ENCODE measurements at places on chromosomes 6 and 20.

GRCh38 chr6:121479486-121480098, 44.1 kb downstream of the GJA1 start:
- DNase-seq = no peak

DNA sequence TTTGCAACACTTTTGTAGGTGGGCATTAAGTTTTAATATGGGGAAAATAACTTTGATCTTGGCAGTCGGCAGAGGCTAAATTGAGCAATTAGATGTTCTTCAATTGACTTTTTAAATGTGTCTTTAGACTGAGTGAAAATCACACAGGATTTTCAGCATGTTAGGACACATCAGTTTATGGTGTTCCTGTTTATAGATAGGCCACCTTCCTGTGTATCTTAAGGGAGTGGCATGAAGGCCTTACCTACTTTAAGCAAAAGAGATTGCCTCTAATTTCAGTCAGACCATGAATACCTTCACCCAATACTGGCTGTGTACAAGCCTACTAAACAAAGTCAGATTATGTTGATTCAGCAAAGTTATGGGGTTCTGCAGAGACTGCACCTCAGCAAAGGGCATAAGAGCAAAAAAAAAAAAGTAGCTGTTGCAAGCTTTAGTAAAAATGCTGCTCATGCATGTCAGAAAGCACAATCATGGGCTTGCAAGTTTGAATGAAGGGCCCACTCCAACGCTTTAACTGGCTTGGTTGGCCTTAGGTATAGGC, 848.4 kb downstream of the PHF3 start:
- DNase-seq = no peak

DNA sequence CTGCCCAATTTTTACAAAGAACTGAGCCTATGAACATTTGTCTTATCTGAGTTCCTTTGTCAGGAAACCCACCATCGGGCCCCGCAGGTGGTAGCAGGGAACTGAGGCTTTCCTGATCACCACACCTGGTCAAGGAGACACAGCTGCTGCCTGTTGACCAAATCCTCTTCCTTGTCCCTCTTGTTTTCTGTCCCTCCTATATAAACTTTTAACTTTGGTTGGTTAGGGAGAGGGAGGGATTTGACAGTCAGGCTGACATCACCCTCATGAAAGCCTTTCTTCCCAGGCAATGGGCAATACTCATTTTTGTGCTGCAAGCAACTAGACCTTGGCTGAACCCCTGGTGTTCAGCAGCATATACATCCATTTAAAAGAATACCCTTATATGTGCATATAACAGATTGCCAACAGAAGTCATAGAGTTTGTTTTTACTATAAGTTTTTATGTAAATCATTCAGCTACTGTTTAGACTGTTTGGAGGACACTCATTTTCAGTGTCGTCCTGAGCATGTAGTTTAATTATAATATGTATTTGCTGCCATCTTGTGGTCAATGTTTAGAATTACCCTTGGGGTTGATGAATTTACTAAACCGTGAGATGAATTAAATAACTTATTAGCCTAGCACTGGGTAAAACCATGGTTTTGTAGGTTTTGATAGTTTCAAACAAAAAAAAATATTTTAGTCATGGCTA, 17.0 kb downstream of the CRISP1 start:
- DNase-seq = no peak

DNA sequence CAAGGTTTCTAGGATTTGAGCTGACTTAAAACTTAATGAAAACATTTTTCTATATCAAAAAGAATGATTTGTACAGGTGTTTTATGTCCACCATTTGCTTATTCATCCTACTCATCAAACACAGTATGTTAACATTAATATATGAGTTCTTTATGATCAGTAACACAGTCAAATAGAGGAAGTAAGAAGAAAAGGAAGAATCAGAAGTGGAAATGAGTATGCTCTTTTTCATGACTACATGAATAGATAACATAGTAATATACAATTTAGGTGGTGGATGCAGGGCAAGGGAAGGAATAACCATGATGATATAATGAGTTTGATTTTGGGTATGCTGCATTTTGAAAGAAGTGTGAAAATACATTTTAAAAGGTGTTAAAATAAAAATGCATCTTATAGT, 16.5 kb downstream of the KPNA5 start:
- no peak for DNase-seq

DNA sequence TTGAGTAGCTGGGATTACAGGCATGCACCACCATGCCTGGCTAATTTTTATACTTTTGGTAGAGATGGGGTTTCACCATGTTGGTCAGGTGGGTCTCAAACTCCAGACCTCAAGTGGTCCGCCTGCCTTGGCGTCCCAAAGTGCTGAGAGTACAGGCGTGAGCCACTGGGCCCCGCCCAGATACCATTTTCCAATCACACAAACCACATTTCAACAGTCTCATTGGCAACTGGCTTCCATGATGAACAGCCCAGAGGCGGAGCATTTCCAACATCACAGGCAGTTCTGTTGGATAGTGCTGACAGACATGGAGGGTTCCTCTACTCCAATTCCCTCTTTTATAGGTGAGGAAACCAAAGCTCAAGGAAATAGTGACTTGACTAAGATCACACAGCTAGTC, 43.9 kb upstream of the PLCB4 start:
- DNase-seq = no peak

DNA sequence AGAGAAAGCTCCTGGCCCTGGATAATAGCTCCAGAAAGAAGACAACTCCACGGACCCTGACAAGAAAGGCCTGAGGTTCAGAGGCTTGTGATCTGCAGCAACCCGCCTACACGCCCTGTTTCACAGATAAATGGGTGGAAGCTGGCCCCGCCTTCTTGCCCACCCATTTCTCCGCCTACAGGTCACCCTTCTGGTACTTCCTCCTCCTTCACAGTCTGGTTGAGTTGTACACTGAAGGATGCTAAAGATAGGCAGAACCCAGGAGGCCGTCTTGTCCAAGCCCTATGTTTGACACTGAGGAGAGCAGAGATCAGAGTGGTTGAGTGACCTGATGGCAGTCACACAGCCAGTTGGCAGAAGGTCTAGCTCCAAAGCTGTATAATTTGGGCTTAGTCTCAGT, 34.2 kb upstream of the MDGA1 start:
- no peak for DNase-seq

- no peak for DNase-seq
Observed at GRCh38 chr6:36223706-36224105, 27.2 kb downstream of the BRPF3 start.

DNA sequence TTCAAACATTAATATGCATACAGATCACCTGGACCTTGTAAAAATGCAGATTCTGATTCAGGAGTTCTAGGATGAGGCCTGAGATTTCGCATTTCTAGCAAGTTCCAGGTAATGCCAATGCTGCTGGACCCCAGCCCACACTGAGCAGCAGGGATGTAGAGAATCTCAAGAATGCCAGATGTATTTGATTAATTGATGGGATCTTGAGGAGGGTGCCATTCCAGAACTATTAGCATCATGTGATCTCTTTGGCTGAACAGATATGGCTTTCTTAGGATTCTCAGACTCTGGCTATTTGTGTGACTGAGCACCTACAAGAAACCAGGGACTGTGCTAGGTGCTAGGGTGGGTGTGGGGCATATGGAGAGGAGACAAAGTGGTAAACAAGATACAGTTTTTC, 16.5 kb upstream of the SNX3 start:
- DNase-seq = no peak

- no peak for DNase-seq
Observed at GRCh38 chr20:17376031-17376430, 149.2 kb downstream of the PCSK2 start.

GRCh38 chr6:159730332-159730676, 3.0 kb downstream of the WTAP start:
- DNase-seq = no peak

- peak; percentile 51 for DNase-seq
Observed at GRCh38 chr6:36765594-36766398, 68.2 kb downstream of the RAB44 start.

DNA sequence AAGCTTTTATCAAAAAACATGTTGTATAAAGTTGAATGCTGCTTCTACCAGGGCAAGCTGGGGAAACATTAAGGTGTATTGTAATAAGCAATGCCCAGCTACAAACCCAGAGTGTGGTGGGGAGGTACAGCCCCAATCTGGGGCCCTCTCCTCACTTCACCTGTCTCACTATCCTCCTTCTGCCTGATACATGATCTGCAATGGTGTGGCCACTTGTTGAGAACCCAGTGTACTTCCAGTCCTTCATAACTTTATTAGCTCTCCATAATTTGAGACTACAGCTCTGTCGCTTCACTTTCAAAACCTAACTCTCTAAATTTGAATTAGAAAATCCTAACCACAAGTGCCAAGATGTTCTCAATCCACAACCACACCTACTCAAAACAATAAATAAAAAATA, 84.9 kb downstream of the EPB41L2 start:
- DNase-seq = no peak

GRCh38 chr6:154606457-154606856, 96.0 kb upstream of the CNKSR3 start:
- DNase-seq = no peak

- DNase-seq = no peak
Observed at GRCh38 chr6:100962466-100962865, 81.3 kb upstream of the ASCC3 start.

- DNase-seq = no peak
Observed at GRCh38 chr6:63245420-63245819, 34.2 kb downstream of the FKBP1C start.

- no peak for DNase-seq
Observed at GRCh38 chr6:14442242-14442641, 324.7 kb downstream of the CD83 start.

GRCh38 chr6:20565342-20565741, 31.1 kb downstream of the CDKAL1 start:
- DNase-seq = no peak

DNA sequence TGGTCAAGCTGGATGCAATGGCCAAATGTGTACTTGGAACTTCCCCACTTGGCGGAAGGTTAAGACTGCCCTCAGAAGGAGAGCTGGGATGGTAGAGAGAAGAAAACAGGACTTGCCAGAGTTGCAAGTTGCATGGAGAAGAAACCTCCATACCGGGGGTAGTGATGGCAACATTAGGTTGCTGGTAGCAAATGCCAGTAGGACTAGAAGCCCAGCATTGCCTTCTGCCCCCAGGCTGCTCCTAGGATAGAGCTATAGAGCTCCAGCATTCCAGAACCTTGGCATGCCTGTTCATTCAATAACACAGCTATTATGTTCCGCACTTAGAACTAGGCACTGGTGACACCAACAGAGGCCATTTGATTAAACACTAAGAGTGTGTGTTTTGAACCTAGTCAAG, 26.6 kb downstream of the TFEB start:
- DNase-seq = no peak

DNA sequence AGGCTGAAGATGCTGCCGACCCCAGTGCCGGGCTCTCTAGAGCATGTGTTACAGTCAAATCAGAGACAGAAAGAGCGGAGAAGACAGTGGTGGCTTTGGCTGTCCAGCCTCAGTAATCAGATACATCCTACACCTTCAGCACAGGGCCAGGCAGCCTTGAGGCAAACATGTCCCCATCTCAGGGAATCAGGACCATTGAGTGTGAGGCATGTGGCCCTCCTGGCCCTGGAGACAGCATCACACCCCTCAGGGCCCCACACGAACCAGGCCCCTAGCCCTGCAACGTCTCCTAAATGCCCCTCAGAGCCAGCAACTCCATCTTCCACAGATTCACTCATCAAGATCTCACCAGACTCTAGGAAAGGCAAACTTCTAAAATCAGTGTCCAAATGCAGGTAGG, 24.5 kb downstream of the PXDC1 start:
- DNase-seq = no peak

- no peak for DNase-seq
Observed at GRCh38 chr20:4840801-4841200, 119.1 kb downstream of the PRND start.

DNA sequence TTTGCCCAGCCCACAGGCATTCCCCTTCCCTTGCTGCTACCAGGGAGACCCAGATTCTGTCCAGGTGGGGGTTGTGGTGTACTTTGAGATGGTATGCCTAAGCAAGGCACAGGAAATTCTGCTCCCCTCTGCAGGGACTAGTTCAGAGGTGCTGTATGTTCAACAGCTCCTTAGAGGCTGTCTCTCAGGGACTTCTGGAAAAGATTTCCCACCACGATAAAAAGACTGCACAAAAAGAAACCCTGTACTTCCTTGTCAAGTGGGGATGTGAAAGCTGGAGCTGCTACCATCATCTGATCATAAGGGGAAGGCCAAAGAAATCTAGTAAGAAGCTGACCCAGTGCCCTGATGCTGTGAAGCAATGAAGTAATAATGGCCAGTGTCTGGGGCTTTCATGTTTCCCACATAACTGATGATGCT, 51.5 kb upstream of the SMIM29 start:
- no peak for DNase-seq

- no peak for DNase-seq
Observed at GRCh38 chr6:75613056-75613501, 11.4 kb downstream of the SENP6 start.

DNA sequence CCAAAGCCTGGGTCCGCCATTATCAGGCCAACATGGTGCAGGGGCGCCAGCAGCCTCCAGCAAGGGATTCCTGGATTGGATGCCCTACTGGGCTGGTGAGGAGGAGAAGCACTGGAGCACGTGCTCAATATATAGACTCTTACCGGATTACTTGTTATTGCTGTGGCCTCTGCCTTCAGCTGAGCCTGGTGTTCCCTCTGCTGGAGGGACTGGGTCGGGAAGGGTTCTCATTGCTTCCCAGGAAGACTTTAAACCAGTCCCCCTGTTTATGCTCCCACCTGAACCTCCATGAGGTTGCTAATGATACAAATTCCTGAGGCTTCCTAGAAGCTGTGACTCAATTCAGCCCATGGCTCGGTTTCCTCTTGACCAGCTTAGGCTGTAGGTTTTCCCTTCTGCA, 186.7 kb upstream of the ARID1B start:
- DNase-seq = no peak

GRCh38 chr6:40989204-40990169, 49.5 kb downstream of the UNC5CL start:
- DNase-seq = no peak

DNA sequence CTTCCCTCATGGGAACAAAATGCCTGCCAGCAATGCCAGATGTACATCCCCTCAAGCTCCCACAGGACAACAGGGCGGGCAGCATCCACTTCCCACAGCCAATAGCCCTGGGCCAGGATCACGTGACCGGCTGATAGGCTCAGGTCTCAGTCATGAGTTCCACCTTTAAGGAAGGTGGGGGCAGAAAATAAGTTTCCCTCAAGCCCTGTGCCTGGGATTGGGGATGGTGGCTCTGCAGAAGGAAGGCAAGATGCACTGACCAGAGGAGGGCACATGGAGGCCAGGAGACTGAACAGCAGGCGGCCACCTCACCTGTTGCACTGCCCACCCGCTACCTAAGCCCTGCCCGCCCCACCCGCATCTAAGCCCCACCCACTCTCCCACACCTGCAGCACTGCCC, 149.1 kb downstream of the BMP7 start:
- no peak for DNase-seq

Data from HS-27A (cell line).